ENCODE measurements at places on chromosomes 5 and 9.

DNA sequence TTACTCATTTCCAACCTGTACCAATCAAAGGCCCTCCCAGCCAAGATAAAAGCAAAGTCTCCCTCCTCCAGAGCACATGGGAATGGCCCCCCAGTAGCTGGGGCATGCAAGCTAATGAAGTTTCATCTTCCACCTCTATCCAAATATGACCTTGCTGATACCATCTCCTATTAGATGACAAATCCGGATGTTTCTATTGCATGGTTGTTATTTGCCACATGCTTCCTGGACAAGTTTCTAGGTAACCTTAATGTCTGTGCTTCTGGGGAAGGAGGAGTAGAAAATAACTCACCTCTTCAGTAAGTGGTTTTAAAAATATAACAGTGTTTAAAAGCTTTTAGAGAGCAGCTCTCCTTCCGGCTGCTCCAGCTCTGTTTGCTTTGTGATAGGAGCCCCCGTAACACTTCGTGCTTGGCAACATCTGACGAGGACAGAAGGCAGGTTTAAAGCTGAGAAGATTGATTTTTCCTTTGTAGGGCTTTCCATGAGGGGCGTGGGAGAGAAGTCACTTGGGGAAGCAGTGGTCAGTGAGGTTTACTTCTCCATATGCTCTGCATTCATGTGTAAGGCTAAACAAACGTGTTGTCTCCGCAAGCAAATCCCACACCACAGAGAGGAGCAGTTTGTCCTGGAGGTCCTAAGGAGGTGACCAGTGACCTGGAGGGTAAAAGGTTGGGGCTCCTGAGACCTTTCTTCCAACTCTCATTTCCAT is 40.3 kb upstream of the GLRX start:
- no peak for DNase-seq

DNA sequence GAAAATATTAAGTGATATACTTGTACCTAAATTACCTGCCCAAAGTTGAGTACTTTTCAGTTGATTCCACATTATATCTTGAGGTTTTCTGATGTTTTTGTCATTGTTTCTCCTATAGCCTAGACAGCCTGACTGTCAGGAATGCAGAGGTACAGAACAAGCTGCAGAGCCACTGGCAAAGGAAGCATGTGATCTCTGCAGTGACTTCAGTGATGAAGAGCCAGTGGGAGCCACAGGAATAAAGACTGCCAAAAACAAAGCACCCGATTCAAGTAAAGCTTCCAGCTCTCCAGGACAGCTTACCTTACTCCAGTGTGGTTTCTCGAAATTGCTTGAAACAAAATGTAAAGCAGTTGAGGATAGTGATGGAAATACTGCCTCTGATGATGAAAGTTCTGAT is 96.3 kb downstream of the ERCC6L2 start:
- no peak for DNase-seq

GRCh38 chr9:37812773-37813379 is 12.3 kb downstream of the DCAF10 start:
- no peak for DNase-seq

GRCh38 chr5:111129938-111130337 is 37.8 kb downstream of the WDR36 start:
- peak; percentile 71 for DNase-seq

DNA sequence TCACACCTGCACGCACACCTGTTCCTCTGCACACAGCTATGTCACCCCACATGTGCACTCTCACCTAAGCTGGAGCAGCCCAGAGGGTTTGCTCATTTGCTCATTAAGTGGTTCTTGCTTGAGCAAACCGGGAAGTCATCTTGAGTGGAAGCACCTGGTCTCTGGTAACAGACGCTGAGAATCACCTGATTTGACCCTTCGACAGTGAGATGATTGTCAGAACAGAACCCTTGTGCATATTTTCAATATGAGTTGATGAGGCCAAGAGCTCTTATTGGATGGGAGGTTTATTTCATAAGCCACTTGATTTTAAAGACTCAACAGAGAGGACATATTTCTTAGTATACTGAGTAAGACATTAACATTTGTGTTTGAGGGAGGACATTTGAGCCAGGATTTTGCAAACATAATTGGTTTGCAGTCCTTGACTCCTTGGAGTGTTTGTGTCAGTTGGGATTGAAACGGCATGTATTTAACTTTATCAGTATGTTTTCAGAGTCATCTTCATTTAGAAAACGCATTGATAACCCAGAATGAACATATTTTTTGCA is 22.1 kb upstream of the LPCAT1 start:
- DNase-seq = no peak

- DNase-seq = peak; percentile 2
Measured at GRCh38 chr5:80346055-80346454, 26.3 kb downstream of the SPZ1 start.

GRCh38 chr9:89036891-89037290 is 45.6 kb downstream of the S1PR3 start:
- DNase-seq = no peak

GRCh38 chr5:146039420-146039819 is 66.0 kb downstream of the PLAC8L1 start:
- DNase-seq = no peak

GRCh38 chr9:35903049-35903448 is 3.0 kb upstream of the HRCT1 start:
- peak; percentile 64 for DNase-seq

DNA sequence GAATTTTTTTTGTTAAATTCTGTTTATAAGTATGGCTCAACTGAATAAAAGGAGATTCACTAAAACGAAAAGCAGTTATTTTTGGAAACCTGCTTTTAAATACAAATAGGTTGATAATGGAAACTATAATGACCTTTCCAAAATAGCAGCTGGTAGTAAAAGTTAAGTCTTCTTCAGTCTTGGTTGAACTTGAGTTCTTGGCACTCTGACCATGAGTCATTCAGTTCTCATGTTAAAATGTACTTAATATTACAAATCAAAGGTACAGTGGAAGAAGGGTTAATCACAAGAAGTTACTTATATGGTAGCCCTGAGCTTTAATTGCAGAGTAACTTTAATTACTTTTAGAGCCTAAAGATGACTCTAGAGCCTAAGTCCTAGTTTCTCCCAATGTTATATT is 62.1 kb downstream of the KLF9 start:
- peak; percentile 43 for DNase-seq

- no peak for DNase-seq
Measured at GRCh38 chr5:1093361-1093760, 18.5 kb downstream of the SLC12A7 start.

GRCh38 chr5:169197343-169197742 is 103.6 kb downstream of the SLIT3 start:
- DNase-seq = no peak
